ENCODE measurements at places on chromosomes 6 and 20.

DNA sequence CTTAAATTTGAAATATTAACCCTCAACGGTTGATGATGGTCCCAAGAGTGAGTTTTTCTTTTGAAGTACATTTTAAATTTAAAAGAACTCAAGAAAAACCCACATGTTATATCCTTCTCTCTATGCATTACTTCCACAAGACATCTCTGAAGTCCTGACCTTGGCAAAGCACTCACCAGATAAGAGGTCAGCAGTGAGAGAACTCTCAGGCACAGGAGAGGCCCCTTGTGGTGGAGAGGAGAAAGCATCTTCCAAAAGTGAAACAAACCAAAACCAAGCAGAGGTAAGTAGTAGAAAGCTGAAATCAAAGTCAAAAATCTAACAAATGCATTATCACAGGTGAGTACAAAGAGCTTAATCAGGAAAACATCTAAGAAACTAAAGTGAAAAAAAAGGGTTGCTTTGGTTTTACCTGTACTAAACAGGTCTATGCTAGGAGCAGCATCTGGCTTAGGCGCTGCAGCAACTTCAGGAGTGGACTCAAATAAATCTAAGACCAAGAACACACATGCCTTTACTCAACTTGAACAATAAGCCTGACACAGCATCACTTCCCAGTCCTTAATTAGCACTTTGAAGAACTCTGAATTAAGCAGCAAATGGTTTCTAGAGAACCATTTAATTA, 80.5 kb downstream of the PRSS35 start:
- peak; percentile 26 for DNase-seq

GRCh38 chr20:43820731-43821330, 93.8 kb upstream of the TOX2 start:
- DNase-seq: no peak

- DNase-seq: no peak
Observed at GRCh38 chr6:3794092-3794491, 42.6 kb upstream of the PXDC1 start.

DNA sequence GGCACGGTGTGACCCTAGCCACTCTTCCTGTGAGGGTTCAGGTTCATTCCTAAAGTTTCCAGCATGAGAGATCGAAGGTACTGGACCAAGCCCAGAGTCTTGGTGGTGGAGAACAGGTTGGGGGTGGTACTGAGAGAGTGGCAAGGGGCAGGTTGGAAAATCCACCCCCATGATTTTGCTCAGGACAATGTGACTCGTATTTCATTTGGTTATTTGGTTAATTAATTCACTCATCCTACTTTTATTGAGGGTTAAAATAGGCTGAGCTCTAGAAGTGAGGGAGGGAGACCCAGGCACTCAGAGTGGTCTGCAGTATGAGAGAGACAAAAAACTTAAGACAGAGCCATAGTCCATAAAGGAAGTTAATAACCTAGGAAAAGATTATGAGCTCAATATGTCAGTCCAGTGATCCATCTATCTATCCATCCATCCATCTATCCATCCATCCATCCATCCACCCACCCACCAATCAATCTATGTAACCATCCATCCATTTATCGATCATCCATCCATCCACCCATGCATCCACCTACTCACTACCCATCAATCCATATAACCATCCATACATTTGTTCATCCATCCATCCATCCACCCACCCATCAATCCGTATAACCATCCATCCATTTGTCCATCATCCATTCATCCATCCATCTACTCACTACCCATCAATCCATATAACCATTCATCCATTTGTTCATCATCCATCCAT, 6.7 kb upstream of the BPIFB6 start:
- no peak for DNase-seq

- DNase-seq: no peak
Observed at GRCh38 chr20:10264166-10264558, 45.5 kb downstream of the SNAP25 start.

DNA sequence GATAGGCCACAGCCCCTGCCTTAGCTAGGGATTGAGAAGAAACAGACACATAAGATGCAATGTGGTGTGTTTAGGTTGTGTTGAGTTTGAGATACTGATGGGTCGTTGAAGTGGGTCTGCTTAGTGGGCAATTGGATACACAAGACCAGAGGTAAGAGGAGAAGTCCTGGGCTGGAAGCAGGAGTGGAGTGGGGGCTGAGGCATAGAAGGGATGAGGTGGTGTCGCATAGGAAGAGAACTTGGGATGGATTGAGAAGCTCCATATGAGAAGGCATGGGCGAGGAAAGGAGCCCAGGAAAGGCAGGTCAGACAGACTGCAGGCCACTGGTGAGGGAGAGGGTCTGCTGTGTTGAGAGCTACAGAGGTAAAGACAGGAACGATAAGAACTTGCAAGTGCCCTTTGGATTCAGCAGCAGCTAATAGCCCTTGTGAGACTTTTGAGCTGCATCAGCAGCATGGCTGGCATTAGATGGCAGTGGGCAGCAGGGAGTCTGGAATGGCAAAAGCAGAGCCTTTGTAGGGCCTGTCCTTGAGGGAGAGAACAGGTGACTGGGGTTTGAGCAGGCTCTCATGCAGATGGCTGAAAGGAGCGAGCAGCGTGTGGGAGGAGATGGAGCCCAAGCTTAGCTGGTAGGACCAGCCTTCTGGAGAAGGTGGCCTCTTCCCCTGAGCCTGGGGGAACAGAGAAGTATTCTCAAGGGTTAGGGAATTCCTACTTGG, 33.2 kb downstream of the PLCG1 start:
- DNase-seq: no peak

DNA sequence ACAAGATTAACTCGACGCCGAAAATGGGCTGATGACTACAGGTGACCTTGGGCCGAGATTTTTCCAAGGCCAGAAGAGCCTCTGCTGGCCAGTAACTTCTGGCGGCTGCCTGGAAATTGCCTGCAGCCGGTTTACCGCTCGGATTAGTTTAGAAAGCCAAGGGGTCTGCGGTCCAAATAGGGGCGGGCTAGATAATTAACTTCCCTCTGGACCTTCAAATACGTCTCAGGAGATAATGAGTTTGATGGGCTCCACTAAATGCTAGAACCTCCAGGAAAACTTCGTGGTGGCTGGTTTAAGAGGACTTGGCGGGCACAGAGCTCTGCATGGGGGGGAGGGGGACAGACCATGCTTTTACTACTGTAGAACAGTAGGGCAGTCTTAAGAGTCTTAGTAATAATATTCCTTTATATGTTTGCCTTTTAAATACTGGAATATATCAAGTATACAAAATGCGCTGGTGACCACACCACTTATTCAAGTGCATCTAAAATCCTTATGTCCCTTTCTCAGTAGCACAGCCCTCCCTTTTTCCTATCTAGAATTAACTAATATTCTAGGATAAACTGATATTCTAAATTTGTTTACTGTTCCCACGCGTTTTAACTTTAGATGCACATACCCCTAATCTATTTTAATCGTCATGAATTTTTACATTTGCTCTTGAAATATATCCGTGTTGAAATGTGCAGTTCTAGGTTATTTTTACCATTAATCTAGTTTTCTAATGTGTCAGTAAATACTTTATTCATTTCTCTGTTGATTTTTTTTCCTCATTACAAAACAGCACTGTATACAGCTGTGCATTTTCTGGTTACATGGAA, 107.5 kb upstream of the PRSS16 start:
- DNase-seq: peak; percentile 87

DNA sequence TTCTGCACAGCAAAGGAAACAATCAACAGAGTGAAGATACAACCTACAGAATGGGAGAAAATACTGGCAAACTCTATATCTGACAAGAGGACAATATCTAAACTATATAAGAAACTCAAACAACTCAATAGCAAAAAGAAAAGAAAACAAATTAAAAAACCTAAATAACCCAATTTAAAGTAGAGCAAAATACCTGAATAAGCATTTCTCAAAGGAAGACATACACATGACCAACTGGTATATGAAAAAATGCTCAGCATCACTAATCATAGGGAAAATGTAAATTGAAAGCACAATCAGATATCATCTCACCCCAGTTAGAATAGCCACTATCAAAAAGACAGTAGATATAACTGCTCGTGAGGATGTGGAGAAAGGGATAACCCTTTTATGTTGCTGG, 87.8 kb upstream of the FOXA2 start:
- DNase-seq: no peak

GRCh38 chr6:82869493-82869892, 196.1 kb downstream of the UBE3D start:
- DNase-seq: no peak

- no peak for DNase-seq
Observed at GRCh38 chr6:29981211-29981812, 39.0 kb downstream of the HLA-A start.

DNA sequence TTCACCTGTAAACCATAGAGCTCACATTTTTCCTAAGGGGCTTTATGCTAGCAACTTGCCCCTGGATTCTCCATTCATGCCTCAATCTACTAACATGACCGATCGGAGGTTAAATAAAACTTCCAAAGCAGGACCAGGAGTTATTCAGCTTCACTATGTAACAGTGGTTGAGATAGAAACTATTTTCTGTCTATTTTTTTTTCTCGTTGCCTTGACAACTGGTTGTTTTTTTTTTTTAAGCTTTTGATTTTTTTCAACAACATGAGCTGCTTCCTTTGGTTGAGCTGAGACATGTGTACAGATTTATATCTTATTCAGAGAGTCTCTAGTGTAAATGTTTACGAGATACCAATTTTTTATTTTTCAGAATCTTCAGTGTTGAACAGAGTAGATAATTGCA, 85.7 kb downstream of the SHLD1 start:
- no peak for DNase-seq

DNA sequence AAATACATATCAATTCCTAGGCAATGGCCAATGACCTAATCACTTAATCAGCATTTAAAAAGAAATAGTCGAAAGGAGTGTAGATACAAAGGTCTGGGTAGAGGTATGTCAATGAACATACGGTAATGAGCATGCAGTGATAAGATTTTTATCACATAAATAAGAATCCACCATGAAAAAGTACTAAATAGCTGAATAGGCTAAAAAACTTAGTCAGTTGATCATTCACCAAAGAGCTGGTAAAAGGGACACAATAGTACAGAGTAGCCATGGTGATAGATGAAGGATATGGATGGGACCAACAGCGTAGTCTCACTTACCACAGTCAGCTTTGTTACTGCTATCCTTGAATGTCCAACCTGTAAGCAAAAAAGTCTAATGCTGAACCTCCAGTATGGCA, 1018.6 kb upstream of the EYS start:
- no peak for DNase-seq

DNA sequence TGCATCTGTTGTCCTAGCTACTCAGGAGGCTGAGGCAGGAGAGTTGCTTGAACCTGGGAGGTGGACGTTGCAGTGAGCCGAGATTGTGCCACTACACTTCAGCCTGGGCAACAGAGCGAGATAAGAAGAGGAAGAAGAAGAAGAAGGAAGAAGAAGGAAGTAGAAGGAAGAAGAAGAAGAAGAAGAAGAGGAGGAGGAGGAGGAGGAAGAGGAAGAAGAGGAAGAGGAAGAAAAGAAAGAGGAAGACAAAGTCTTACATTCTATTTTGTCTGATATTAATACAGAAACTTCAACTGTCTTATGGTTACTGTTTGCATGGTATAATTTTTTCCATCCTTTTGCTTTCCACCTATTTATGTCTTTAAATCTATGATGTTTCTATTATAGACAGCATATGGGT, 7.2 kb upstream of the NELFCD start:
- no peak for DNase-seq

- DNase-seq: no peak
Observed at GRCh38 chr6:219019-219570, 73.2 kb upstream of the DUSP22 start.

DNA sequence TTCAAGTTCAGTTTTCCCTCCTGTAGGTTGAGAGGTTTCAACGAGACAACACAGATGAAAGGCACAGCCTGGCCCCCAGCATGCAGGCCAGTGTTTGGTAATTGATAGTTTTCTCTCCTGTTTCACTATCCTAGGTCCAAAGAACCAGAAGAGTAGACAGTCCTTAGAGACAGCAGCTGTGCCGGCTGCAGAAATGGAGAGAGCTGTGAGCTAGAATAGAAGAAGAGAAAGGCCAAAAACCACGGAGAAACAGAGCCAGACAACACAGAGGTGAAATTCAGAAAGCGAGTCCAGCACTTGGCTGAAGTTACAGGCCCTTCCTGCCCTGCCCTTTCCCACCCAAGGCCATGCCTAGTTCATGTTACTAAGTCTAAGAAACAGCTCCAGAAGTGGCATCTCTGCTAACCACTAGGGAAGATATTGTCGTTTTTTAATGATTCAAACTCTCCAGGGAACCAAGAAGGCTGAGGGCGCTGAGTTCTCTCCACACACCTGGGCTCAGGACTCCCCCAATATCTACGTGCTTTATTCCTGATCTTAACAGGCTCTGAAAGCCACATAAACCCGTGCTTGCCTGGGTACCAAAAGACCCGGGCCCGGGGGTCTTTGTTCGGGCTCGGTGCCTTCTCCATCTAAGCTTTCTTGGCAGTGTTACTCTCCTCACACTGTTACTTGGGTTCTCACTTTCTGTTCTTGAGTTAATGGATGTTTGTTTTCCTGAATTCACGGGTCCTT, 16.5 kb upstream of the RBPJL start:
- no peak for DNase-seq

GRCh38 chr6:151869345-151869744, 61.9 kb downstream of the ESR1 start:
- DNase-seq: no peak

GRCh38 chr20:50284811-50285375, 94.3 kb downstream of the CEBPB start:
- no peak for DNase-seq

DNA sequence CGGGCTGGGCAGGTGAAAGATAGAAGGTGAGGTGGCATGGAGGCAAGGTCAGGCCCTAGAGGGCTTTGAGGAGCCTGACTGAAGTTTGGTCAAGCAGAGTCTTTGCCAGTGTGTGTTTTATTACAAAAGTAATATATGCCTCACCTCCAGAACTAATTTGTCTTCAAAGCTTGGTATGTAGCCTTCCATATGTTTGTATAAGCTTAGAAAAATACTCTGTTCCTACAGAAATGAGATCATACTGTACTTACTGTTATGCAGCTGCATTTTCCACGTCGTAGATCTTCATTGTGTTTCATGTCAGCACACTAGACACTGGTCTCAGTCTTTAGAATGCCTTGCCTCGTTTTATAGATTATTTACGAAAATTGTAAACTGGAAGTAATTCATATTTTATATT, 61.8 kb downstream of the ANKS1A start:
- DNase-seq: no peak

DNA sequence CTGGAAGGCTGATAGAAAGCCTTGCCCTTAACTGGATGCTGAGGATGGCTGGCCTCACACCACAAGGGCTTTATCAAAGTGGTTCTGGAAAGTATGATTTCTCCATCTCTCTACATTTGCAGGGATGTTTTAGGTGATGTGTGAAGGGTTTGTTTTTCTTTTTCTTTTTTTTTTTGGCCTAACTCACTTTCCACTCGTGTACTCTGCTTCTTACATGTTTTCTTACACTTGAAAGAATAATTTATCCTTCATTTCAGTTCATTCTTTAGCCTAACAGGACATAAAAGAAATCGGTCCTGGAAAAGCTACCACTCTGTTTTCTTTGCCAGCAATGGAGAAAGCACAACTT, 41.2 kb downstream of the ISM1 start:
- no peak for DNase-seq

DNA sequence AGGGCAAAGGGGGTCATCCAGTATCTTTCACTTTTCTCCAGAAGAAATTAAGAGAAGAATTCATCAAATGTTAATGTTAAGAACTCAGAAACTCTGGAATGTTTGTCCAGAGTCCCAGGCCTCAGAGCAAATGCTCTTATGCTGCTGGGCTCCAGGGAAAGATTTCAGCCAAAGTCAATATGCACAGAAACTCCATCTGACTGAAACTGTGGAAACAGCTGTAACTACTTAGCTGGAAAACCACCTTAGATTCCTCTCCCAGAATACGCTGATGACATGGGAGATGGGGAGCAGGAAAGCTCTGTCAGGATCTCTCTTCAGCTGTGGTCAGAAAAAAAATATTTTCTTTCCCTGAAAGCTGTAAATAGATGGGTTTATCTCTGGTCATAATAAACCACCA, 559.6 kb downstream of the RFPL4B start:
- DNase-seq: no peak
